Right atrium auricular region (tissue), 2 donors: ENCODE measurements at places on chromosomes 2 and 18. TPM values are rescaled to one million over a fixed set of nuclear protein-coding genes. Genes with fewer than 3 reads are reported as not detected.

QPCT gene
- 10.1 TPM for total RNA-seq

ZSWIM2 gene
- not detected for total RNA-seq

DNA sequence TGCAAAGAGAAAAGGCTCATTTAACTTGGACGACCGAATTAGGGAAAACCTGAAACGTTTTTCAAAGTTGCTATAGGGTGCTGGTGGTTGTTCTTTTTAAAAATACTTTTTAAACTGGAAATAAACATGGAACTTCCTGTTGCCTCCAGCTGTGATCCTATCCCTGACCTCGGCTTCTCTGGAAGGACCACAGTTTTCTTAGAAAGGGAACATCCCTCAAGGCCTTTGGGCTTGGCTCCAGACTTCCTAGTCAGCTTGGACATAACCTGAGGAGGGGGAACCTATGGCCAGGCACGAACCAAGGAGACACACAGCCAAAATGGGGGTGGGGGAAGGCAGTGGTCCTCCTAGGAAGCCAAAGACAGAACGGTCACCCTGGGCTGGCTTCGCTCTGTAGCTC is 57.7 kb downstream of the CENPO start:
- DNase-seq: no peak

DNA sequence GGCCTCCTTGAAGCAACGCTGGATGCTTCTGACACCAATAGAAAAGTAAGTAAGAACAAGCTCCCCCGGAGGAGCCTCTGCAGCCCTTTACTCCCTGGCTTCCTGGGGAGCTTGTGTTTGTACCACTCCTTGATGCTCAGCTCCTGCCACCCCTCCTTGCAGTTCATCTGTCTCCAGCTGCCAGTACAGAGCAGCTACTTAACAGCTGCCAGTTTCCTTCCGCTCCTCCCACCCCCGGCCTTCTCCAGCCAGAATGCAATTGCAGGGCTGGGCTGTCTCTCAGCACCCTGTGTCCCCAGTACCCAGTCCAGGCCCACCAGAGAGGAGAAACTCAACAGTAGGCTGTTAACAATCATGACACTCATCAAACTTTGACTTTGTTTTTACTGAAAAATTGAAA is 109.4 kb downstream of the AOX1 start:
- DNase-seq: no peak

DNA sequence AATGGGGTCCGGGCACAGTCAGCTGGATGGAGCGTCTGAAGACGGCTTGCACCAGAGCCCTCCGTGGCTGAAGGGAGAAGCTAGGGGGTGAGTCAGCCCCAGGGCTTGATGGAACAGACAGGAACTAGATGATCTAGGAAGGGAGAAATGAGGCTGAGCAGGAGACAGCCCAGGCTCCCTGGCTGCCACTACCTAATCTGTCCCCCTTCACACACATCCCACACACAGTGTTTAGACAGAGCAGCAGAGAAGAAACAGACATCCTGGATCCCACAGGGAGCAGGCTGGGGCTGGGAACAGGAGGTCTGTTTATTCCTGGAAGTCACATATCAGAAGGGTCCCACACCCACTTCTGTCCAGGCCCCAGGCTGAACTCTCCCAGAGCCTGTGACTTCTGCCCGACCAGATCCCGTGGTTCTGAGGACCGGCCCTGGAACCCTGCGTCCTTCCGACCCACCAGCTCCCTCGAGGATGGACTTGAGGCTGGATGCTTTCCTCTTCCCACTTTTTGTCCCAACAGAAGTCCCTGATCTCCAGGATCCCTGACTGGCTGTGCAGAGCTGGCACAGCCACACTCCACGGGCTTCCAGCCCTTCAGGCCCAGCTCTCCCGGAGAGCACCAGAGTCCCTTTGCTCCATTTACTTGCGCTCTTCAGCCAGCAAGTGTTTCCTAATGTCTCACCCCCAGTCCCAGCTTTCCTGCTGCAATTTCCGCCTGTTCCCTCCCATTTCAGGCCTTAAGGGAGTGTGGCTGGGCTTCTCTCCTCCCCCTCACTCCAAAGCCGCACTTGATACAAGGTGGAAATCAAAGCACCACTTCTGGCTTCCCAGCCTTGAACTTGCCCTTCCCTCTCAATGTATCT is 1.5 kb upstream of the GPBAR1 start:
- peak; percentile 91 for DNase-seq
